ENCODE measurements at places on chromosomes 3 and 15. TPM values are rescaled to one million over a fixed set of nuclear protein-coding genes. Genes with fewer than 3 reads are reported as not detected.

The HRG gene
- not detected for total RNA-seq

The ISLR gene
- total RNA-seq, result not detected

The GCSAM gene
- 5.3 TPM for total RNA-seq

The MYZAP gene
- not detected for total RNA-seq

The LTF gene
- total RNA-seq, result not detected

The EPHB3 gene
- total RNA-seq, result not detected

The TNK2 gene
- total RNA-seq, result 116 TPM

The PLA2G4D gene
- not detected for total RNA-seq

The XCR1 gene
- not detected for total RNA-seq

The EPHB1 gene
- total RNA-seq, result 0.62 TPM

The HYAL1 gene
- 0.25 TPM for total RNA-seq

The LIPC gene
- 0.69 TPM for total RNA-seq

GRCh38 chr3:109275702-109276293 lies 40.5 kb downstream of the DPPA2 start:
- no peak for DNase-seq

DNA sequence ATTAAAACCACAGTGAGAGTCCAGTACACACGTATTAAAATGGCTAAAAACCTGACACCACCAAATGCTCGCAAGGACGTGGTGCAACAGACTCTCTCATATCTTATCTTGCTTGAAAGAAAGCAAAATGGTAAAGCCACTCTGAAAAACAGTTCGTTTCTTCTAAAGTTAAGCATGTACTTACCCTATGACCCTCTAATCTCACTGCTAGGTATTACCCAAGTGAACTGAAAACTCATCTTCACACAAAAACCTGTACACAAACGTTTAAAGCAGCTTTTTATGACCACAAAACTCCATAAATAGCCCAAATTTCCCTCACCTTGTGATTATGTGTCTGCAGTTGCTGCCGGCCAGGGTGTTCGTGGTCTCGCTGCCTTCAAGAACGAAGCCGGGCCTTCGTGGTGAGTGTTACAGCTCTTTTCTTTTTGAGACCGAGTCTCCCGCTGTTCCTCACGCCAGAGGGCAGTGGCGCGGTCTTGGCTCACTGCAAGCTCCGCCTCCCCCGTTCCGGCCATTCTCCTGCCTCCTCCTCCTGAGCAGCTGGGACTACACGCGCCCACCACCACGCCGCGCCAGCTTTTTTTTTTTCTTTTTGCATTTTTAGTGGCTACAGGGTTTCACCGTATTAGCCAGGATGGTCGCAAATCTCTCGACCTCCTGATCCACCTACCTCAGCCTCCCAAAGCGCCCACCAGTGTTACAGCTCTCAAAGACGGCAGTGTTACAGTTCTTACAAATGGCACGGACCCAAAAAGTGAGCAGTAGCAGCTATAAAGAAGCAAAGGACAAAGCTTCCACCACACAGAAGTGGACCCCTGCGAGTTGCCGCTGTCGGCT lies 165.4 kb downstream of the TJP1 start:
- no peak for DNase-seq

- DNase-seq, result no peak
These were observed 531.2 kb upstream of the SEMA6D start for GRCh38 chr15:47186075-47186474.

DNA sequence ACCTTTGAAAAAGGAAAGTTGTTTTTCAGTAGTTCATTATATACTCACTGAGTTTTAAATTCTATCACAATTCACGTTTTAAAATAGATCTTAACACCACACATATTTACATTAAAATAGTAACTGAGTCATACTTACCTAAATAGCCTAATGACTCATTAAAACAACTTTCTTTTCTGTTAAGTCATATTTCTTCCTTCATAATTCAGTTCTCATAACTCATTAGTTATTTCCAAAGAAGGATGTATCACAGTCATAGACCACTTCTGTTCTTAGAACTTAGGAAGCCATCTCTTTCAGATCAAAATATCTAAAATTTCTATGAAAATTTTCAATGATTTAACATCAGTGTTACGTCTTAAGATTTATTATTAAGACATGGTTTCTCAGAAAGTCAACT lies 885.9 kb downstream of the FHIT start:
- no peak for DNase-seq

DNA sequence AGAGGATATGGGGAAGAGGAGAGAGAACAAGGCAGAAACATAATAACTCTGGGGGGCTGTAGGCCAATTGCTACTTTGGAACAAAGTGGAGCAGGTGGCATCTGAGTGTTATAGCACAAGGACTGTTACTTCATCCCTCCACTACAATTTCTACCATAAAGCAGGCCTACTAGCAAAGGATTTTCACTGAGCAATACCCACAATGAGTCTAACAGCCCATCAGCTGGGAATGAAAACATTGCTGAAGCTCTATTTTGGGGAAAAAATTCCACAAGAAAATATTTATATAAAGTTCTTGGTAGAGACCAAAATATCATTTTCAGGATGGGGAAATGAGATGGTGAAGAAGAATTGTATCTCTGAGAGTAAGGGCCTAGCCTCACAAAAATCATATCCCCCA lies 3.6 kb upstream of the SHC4 start:
- DNase-seq, result no peak

DNA sequence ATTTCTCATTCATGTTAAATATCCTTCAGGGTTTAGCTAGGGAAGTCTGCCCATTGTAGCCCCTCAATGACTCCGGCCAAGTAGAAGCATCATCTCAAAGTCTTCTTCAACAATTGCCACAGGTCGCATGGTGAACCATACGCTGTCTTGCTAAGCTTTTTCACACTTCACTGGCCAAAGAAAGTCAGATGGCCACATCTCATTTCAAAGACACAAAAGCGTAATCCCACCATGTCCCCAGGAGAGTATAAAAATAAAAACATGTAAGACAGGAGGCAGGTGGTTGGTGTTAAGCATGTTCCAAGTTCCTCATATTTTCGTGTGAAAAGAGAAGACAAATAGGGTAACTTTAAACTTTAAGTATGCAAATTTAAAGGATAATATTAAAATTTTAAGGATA lies 147.4 kb downstream of the ERC2 start:
- DNase-seq, result no peak

DNA sequence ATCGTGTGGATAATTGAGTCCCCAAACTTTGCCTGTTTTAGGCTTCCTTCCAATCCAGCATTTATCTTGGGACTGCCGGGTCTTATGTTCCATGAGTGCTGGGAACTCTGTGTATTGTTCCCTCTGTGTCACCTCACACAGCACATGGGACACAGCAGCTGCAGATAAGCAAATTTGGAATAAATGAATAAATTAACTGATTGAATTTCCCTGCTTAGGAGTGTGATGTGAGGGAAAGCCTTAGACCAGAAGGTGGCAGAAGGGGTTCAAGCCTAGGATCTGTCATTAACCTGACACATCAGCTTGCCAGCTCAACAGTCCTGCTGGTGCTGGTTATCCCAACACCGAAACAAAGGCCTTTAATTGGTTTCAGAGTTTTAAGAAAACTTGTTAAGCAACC lies 114.3 kb downstream of the OXSM start:
- no peak for DNase-seq

- DNase-seq, result no peak
These were observed 109.3 kb downstream of the C3orf38 start for GRCh38 chr3:88259045-88259444.

DNA sequence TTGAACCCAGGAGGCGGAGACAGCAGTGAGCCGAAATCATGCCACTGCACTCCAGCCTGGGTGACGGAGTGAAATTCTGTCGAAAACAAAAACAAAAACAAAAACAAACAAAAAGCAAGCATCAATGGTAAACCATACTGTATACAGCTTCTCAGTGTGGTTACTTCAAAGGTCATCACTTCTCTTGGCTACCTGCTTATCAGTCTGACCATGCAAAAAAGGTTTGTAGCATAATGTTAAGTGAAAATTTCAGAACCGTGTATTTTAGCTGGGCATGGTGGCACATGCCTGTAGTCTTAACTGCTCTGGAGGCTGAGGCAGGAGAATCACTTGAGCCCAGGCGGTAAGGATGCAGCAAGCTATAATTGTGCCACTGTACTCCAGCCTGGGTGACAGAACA lies 4.2 kb downstream of the UBXN7 start:
- DNase-seq, result no peak

DNA sequence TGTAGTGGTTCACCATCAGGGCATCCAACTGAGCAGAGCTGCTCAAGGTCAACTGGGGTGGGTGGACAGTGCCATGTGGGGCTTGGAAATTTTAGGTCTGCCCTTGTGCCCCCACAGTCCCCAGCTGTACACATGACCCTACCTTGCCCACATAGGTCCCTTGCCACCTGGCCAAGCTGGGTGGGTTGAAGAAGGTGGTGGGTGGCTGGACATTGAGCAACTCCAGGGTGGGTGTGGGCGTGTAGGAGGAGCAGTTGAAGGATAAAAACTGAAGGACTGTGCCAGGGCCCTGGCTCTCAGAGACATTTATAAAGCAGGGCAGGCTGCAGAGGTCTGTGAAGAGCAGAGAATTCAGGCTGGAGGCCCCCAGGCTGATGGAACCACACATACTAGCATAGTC lies 568 bp downstream of the CDHR4 start:
- no peak for DNase-seq

DNA sequence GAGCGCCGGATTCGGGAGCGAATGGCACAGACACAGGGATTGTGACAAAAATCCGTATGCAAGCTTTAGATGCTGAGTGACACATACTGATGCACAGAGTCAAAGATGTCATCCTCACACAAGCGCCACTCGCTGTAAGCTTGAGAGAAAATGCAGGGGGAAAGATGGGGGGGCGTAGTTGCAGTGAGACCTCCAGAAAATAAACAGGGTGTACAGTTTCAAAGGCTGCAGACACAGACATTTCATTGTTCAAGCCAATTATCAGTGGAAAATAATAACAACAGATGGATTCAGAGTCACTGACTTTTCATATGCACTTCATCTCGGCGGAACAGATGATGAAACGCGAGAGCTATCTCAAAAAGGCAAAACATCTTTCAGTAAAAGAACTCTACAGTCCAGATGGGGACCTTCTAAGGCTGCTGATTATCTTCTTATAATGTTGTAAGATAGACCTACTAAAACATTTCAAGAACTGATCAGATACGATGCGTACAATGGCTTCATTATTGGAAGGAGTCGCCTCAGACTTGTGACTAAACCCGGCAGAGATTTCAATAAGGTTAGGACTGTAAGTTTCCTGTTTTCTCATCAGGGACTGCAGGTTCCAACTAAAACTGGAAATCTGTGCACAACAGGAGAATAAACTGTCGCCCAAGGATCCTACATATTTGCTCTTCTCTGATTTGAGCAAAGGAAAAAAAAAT lies 275.4 kb downstream of the FOXP1 start:
- DNase-seq, result no peak

DNA sequence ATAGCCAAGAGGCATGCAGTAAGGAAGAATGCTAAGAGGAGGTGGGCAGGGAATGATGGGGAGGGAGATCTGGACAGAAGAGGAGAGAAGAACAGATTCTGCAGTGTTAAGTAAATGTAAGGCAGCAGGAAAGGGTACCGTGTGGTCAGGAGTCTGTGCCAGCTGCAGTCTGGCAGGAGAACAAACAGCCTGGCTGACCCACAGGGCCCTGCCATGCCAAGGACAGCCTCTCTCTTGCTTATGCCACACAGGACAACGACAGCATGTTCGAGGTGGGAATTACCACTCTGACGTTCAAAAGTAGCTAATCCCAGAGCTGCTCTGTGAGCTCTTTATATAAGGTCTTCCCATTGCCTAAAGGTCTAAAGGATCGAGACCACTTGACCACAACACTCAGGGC lies 31.3 kb downstream of the DAPK2 start:
- no peak for DNase-seq

GRCh38 chr15:67573194-67573593 lies 30.7 kb downstream of the MAP2K5 start:
- DNase-seq, result no peak

GRCh38 chr15:99992611-99993231 lies 259.5 kb upstream of the LYSMD4 start:
- DNase-seq, result no peak

- no peak for DNase-seq
These were observed 506.6 kb downstream of the EPHB1 start for GRCh38 chr3:135301670-135302069.

- no peak for DNase-seq
These were observed 830 bp downstream of the SEMA4B start for GRCh38 chr15:90201944-90202375.

DNA sequence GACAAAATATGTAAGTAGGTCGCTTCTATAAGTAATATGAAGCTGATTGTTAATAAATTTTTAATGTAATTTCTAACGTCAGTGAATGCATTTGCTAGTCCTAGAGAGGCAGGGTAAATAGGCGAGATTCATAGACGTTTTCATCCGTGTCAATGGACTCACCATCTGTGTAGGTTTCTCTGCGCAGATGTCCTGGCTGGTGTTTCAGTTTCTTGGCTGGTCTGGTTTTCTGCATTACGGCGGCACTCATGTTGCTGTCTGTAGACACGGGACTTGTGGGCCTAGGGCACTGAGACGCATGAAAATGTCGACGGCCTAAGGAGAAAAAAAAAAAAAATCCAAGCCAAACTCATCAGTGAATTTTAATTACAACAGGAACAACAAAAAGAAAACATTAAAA lies 1153.3 kb downstream of the ROBO1 start:
- DNase-seq, result no peak

GRCh38 chr15:64443016-64443415 lies 17.4 kb upstream of the ZNF609 start:
- DNase-seq, result no peak

- no peak for DNase-seq
These were observed 87.2 kb downstream of the OPA1 start for GRCh38 chr3:193680220-193680619.

DNA sequence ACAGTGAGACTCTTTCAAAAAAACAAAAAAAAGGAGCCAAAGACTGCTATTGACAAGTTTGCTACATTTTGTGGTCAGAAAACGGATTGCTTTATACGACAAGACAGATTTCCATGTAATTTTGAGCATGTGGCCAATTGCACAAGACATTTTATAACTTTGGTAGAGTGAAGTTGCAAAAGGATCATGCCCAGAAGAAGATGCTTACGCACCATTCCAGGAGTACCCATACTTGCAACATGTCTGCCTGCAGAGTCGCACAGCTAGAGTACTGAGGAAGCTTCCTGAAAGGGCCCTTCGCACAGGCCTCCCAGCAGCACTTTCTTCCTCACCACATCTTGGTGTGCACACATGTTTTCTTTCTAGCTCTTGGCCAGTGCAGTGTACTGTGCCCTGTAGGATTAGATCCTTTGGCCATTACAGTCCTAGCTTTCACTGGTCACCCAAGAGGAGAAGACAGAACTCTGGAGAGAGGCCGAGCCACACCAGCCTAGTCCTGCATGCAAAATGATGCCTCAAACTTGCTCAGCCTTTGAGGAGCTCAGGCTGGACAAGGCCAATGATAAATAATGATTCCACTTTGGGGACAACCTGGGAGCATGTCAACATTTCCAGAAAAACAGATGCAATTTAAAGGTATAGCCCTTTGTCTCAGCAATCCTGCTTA lies 11.7 kb downstream of the CHDH start:
- DNase-seq, result no peak

DNA sequence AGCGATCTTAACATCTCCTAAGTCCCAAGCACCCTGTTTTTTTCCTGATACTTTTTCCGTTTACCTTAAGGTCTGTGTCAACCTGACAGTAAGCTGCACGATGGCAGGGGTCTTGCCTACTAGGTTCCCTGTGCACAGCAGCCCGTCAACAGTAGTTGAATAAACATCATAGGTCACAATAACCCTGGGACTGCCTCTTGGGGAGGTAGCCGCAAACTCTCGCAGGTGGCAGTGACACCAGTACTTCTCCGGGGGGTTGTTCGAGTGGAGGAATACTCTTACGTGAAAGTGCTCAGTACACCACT lies 365 bp upstream of the PDCD6IP start:
- DNase-seq, result no peak
